ENCODE measurements at places on chromosomes 1 and 21.

DNA sequence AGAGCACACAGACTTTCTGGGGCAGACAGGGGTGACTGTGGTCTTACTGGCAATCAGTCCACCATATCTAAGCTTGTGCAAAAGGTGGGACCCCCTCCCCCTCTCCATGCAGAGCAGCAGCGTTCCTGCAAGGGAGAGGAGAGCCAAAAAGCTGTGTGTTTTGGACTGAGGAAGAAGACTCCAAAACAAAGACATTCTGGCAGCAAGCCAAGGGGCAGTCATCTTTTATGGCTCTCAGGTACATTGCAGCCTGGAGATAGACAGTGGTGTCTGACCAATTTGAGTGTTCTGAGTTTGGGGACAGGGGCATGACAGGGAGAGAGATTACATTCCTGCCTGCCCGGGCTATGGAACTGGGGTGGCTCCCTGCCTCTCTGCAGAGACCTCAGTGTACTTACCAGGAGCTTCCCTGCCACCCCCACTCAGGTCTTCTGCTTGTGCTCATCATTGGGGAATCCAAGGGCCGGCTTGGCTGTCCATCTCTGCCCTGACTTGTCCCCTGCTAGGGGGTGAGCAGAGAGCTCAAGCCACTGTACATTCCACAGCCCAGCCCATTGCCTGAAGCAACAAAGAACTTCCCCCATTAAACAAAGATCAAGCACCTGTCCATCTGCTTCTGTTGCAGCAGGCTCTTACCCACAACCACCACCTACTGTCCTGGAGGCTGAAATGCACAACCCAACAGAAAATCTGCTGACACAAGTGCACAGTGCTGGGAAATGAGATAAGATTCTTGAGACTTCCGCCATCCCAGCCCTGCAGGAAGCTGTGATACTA is 131.1 kb downstream of the EVI5 start:
- DNase-seq: no peak

DNA sequence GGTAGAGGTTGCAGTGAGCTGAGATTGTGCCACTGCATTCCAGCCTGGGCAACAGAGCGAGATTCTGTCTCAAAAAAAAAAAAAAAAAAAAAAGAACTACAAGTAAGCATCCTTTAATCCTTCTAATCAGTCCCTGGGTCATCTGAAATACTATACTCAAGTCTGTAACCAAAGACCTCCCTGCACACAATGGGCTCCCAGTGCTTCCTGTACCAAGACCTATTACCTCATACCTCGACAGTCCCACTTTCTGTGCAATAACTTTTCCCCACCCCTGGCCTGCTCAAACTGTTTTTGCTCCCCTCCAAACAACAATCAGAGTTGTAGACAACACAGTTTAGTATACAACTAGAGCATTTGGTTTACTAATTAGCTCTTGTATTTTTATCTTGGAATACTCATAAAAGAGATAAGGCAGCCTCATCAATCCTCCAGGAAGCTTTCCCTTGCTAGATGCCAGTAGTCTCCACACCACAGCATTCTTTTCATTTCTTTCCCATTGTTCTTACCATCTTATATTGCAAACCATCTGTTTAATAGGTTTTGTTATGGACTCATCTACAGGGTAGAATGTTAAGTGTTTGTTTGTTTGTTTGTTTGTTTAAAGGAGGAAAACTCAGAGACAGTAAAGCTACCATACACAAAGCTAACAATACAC is 19.2 kb upstream of the RLF start:
- no peak for DNase-seq

GRCh38 chr1:156493154-156493631 is 7.4 kb downstream of the MEF2D start:
- DNase-seq: no peak

DNA sequence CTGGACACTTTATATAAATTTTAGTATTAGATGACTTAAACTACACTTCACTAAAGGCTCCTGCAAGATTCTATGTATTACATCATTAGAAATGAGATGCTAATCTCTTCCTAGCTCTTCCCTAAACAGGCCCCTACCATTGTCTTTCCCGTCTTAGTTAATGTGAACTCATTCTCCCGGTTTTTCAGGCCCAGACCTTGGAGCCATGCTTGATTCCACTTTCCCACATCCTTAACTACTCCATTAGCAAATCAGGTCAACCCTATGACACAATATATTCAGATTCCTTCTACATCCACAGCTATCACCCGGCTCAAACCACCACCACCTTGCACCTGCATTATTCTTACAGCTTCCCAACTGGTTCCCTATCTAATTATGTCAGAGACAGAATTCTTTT is 73.3 kb downstream of the NVL start:
- no peak for DNase-seq

GRCh38 chr1:184542291-184542690 is 155.5 kb downstream of the C1orf21 start:
- no peak for DNase-seq

DNA sequence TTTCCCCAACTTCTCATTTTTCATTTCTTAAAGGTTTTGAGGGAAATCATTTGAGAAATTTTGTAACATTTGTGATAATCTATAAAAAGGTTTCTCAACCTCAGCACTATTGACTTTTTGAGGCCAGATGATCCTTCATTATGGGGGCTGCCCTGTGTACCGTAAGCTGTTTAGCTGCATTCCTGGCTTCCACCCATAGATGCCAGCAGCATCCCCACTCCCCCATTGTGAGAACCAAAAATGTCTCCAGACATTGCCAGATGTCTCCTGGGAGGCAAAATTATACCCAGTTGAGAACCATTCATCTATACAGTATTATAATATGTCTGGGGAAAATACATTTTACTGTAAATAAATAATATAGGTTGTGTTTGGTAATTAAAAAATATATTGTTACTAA is 146.0 kb downstream of the PBX1 start:
- no peak for DNase-seq

GRCh38 chr1:27301582-27302199 is 20.3 kb upstream of the TMEM222 start:
- no peak for DNase-seq

GRCh38 chr1:68228851-68229250 is 3.5 kb downstream of the WLS start:
- DNase-seq: no peak

DNA sequence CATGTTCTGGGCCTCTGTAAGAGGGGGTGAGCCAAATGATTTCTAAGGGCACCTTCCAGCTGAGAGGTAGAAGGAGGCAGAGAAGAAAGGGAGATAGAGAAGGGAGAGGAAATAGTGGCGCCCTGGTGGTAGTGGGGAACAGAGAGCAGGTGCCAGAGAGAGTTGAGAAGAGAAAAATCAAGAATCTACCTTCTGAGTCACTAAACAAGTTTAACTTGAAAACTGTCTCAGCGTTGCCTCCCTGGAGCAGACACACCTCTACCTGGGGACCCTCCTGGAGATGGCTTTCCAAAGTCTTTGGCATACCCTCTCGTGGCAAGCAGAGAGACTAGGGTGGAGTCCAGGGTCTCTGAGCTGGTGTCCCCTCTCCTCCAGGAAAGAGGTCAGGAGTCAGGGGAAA is 1.1 kb upstream of the SLC45A3 start:
- DNase-seq: no peak

DNA sequence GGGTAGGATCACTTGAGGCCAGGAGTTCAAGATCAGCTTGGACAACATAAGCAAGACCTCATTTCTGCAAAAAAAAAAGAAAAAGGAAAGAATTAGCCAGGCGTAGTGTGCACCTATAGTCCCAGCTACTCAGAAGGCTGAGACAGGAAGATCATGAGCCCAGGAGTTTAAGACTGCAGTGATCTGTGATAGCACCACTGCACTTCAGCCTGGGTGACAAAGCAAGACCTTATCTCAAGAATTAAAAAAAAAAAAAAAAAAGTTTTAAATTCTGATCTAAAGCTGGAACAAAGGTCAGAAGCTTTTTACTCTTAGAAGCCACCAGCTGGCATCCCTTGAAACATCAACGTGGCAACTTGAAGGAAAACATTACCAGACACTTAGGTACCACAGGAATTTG is 45.3 kb downstream of the HENMT1 start:
- DNase-seq: no peak

DNA sequence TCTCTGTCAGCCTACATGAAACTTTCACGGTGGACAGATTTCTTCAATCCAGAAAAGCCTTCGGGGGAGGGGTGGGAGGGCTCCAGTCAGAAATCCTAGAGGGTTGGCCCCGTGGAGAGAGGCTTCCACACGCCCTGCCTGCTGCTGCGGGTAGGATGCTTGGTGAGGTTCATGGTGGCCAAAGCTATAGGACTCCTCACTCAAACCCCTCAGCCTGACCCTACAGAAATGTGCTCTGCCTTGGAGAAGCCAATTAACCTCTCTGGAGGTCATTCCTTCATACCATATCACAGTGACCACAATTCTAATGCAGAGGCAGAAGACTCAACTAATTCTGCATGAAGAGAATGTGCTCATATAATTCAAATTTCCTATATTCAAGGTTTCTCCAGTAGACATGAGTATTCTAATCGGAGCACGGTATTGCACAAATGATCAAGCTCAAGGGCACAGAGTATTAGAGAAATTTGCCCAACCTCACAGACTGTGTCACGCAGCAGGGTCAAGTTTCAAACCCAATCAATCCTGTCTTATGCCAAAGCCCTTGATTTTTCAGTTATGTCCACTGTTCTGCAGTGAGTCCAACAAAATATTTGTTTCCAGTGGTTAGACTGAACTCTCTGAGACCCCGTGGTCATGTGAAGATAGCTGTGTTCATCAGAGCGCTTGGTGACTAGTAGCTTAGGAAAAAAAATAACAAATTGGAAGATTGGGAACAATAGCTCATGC is 104.8 kb downstream of the TOMM20 start:
- no peak for DNase-seq

DNA sequence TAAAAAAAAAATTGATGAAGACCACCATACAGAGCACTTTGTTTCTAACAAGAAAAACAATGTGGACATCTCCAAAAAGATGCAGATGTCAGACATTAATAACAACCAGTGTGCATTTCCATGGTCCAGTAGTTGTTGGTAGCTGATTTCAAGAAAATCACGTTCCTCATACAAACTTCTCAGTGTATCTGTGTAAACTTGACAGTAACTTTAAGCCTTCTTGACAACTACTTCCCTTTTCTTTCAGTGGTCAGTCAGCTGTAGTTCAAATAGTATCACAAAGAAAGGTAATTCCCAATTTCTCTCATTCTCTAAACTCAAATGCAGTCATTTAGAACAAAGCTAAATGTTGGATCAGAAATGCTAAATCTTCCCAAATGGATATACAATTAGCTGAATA is 879.9 kb downstream of the AMY1C start:
- DNase-seq: no peak

GRCh38 chr1:53589043-53589887 is 130.1 kb downstream of the DMRTB1 start:
- DNase-seq: no peak

- DNase-seq: no peak
Observed at GRCh38 chr1:5664906-5665875, 327.0 kb downstream of the NPHP4 start.

DNA sequence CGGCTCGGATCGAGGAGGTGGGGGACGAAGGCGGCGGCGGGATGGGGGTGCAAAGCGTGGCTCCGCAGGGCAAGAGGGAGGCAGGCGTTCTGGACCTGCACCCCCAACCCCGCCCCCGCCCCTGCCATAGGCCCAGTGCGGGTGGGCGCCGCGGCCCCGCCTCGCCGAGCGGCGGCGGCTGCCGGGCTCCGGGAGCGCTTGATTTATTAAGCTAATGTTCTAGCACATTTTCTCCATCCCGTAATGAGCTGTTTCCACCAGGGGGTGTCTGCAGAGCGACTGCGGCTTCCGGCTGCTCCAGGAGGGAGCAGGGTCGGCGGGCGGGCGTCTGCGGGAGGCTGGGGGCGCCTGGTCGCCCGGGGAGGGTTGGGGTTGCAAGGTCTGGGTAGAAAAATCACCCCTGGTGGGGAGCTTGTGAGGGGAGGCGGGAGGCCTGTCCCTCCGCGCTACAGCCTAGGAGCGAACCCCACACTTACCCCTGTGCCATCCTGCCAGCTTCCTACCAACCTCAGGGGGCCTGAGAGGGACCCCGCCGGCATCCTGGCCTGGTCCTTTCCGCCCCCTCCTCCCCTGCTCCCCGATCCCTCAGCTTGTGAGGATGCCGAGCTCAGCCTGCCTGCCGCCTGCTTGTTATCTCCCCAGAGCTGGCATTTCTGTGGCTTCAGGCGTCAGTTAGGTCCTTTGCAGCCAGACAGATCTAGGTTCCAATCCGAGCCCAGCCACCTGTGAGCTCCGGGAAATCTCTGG is 48.5 kb upstream of the ACOT11 start:
- no peak for DNase-seq

- no peak for DNase-seq
Observed at GRCh38 chr21:39022863-39023693, 160.2 kb downstream of the PSMG1 start.

DNA sequence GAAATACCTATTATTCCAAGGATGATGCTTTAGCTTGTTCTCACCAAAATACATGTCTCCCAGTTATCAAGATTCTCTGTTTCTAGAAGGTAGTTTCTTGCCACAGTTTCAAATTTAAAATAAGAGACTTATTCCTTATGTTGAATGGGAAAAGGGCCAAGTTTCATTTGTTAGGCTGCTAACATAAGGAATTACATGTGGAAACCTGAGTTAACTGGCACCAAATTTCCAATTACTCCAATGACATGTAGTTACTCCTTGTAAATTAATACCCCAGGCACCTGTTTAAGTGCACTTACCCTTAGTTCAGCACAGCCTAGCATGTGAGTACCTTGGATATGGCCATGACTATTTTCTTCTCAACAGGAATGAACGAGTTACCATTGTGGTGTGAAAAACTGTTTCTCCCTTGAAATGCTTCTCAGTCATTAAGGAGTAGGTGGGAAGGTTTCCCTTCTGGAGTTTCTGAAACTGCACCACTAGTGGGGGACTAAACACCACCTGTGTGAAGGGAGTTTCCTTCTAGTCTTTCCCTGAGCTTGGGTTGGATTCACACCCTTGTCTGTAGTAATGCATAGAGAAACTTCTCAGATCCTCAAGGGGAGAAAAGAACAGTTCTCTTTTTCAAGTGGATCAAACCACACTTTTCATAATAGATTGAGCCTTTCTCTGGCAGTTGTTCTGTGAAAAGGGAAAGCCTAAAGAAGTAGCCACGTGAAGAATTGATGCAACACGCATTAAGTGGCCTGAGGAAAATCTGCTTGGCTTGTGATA is 32.3 kb upstream of the LRRC8C start:
- no peak for DNase-seq

GRCh38 chr1:189036628-189037027 is 1441.0 kb downstream of the BRINP3 start:
- DNase-seq: no peak

- no peak for DNase-seq
Observed at GRCh38 chr1:61424382-61424781, 300.6 kb downstream of the TM2D1 start.
